IPS DF 6.9 (cell line): ENCODE measurements at places on chromosomes 1 and 21.

- no peaks in the 10 kb centered on the region for H3K36me3 ChIP-seq
- H3K4me3 ChIP-seq: no peak overlapping the region
- no peak for DNase-seq
- no peaks in the 10 kb centered on the region for H3K4me1 ChIP-seq
- no peak overlapping the region for H3K27ac ChIP-seq
Measured at GRCh38 chr1:8503842-8504241, 185.9 kb downstream of the SLC45A1 start.

DNA sequence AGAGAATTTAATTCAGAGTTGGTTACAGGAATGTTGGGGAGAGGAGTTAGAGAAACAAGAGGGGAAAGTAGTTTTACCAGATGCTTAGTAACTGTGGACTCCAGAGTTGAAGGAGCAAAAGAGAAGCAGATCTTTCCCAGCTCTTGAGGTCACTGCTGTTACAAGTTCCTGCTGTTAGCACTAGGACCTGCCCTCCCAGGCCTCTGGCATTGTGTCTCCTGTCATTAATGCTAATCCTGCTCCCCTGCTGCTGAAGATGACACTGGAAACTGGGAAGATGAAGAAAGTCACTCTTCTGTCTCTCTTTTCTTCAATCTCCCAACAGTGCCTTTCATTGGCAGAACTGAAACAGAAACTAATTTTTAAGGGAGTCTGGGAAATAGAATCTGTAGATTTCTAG lies 845.6 kb downstream of the ADGRL2 start:
- H3K36me3 ChIP-seq: no peaks in the 10 kb centered on the region
- H3K27ac ChIP-seq: no peak overlapping the region
- H3K4me1 ChIP-seq: no peaks in the 10 kb centered on the region
- no peak overlapping the region for H3K4me3 ChIP-seq

- H3K27me3 ChIP-seq: no peaks in the 10 kb centered on the region
- H3K4me1 ChIP-seq: no peaks in the 10 kb centered on the region
- no peaks in the 10 kb centered on the region for H3K36me3 ChIP-seq
- no peak overlapping the region for H3K4me3 ChIP-seq
- DNase-seq: no peak
- no peak overlapping the region for H3K27ac ChIP-seq
Measured at GRCh38 chr21:35072960-35073359, 23.9 kb upstream of the RUNX1 start.

GRCh38 chr21:33299181-33299752 lies 25.5 kb upstream of the IFNAR1 start:
- H3K4me1 ChIP-seq: no peaks in the 10 kb centered on the region
- no peaks in the 10 kb centered on the region for H3K36me3 ChIP-seq
- H3K27me3 ChIP-seq: no peaks in the 10 kb centered on the region

GRCh38 chr1:172089768-172090510 lies 248.6 kb downstream of the DNM3 start:
- no peak overlapping the region for H3K27ac ChIP-seq
- H3K4me1 ChIP-seq: 0 out of 2 replicates have a peak, but pooled peaks cover 1% of the 10 kb centered on the region
- H3K27me3 ChIP-seq: no peaks in the 10 kb centered on the region
- no peaks in the 10 kb centered on the region; the same call in 1 of the 2 replicates for H3K36me3 ChIP-seq

GRCh38 chr1:51336711-51337110 lies 6.3 kb upstream of the TTC39A start:
- no peak for DNase-seq
- H3K4me1 ChIP-seq: no peaks in the 10 kb centered on the region
- no peak overlapping the region for H3K27ac ChIP-seq
- H3K27me3 ChIP-seq: no peaks in the 10 kb centered on the region
- H3K4me3 ChIP-seq: no peak overlapping the region
- H3K36me3 ChIP-seq: no peaks in the 10 kb centered on the region

- no peaks in the 10 kb centered on the region for H3K27me3 ChIP-seq
- no peaks in the 10 kb centered on the region for H3K4me1 ChIP-seq
- no peak overlapping the region for H3K27ac ChIP-seq
Measured at GRCh38 chr1:67624680-67625079, 60.3 kb upstream of the GADD45A start.

GRCh38 chr1:41870076-41870562 lies 48.6 kb downstream of the HIVEP3 start:
- H3K4me3 ChIP-seq: no peak overlapping the region
- no peak overlapping the region for H3K27ac ChIP-seq
- DNase-seq: no peak
- peaks cover 14% of the 10 kb centered on the region for H3K4me1 ChIP-seq
- no peaks in the 10 kb centered on the region for H3K27me3 ChIP-seq
- no peaks in the 10 kb centered on the region for H3K36me3 ChIP-seq

GRCh38 chr1:201783572-201783971 lies 45.4 kb upstream of the IPO9 start:
- H3K4me1 ChIP-seq: no peaks in the 10 kb centered on the region
- no peak overlapping the region for H3K4me3 ChIP-seq
- DNase-seq: no peak

GRCh38 chr21:24824209-24824608 lies 783.1 kb downstream of the MRPL39 start:
- no peaks in the 10 kb centered on the region for H3K4me1 ChIP-seq
- no peaks in the 10 kb centered on the region for H3K27me3 ChIP-seq
- H3K4me3 ChIP-seq: no peak overlapping the region
- no peaks in the 10 kb centered on the region for H3K36me3 ChIP-seq
- no peak for DNase-seq

- H3K27me3 ChIP-seq: no peaks in the 10 kb centered on the region
- H3K4me1 ChIP-seq: no peaks in the 10 kb centered on the region
- H3K36me3 ChIP-seq: no peaks in the 10 kb centered on the region
- H3K27ac ChIP-seq: no peak overlapping the region
Measured at GRCh38 chr1:182833271-182833670, 5.9 kb upstream of the DHX9 start.

DNA sequence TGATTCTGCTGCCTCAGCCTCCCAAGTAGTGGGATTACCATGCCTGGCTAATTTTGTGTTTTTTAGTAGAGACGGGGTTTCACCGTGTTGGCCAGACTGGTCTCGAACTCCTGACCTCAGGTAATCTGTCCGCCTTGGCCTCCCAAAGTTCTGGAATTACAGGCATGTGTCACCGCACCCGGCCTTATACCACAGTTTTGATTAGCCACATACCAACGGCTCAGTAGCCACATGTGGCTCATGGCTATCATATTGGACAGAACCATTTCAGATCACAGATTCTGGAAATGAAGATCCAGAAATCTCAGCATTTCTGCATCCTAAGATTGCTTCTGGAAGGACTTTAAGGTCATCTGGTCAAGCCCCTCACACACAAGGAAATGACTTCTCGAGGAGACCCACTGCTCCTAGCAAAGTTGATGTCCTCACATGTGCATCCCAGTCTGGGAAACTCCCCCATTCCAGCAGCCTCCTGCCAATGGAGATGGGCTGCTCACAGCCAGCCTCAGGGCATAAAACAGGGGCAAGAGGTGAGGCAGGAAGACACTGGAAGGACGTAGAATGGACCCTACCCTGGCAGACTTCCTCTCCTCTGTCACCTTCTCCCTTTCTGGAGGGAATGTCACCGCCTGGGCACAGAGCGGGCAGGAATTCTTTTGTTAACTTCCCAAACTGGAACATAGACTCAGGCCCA lies 17.5 kb upstream of the CITED4 start:
- DNase-seq: no peak
- H3K27me3 ChIP-seq: peaks cover 5% of the 10 kb centered on the region; the same call in 1 of the 2 replicates
- peaks cover 5% of the 10 kb centered on the region for H3K4me1 ChIP-seq
- no peak overlapping the region for H3K27ac ChIP-seq
- no peak overlapping the region for H3K4me3 ChIP-seq
- no peaks in the 10 kb centered on the region for H3K36me3 ChIP-seq
